ENCODE measurements at places on chromosomes 1 and 21.

DNA sequence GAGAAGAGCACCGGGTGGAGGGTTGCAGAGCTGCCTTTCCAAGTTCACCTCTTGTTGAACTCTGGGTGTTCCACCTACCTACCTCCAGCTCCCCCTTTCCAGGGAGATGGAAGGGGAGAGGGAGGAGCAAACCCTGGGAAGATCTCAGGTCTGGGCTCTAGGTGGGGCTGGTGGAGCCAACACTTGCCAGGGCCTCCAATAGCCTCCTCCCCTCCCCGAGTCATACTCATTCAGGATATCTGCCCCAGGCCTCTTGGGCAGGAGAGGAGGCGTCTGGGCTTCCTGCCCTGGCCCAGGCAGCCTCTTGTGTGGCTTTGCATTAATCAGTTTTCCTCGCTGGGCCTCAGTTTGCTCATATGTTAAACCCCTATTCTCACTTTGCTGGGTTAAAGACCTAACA lies 13.4 kb downstream of the RAP1GAP start:
- no peak for DNase-seq

DNA sequence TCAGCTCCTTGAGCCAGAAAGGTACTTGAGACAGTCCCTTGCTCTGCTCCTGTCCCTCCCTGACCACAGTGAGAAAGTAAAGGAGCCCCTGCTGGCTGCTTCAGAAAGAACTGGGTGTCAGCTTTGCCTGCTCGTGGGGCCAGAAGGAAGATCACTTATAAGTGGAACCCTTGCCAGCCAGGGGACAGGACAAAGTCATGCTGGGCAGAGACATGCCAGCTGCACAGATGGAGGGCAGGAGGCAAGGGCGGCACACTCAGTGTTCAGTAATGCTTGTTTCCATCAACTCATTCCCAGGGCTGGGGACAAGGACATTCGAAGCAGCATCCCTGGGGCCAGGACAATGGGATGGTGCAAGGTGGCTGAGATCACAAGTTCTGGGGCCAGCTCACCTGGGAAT lies 41.8 kb downstream of the NTPCR start:
- no peak for DNase-seq

- DNase-seq, result no peak
Observed at GRCh38 chr1:242670019-242670418, 145.5 kb upstream of the PLD5 start.

GRCh38 chr1:157831968-157832626 lies 9.5 kb downstream of the CD5L start:
- DNase-seq, result no peak

GRCh38 chr1:87955038-87955437 lies 626.4 kb downstream of the LMO4 start:
- DNase-seq, result no peak

DNA sequence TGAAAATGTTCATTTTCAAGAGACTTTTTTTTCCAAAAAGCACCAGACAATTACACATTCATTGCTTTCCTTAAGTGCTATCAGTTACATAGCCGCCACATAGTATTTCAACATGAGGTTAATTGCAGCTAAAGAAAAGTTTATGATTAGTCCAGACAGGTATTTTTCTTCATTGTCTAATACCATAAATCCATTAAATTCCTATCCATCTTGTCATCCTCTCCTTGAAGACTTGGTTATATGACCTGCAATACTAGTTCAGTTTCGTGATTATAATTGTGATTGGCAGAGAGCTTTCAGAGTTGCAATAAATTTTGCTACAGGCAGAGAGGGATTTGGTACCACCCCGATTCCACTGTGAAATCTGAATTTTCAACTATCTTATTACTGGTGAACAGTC lies 437.7 kb downstream of the GPATCH2 start:
- no peak for DNase-seq
